ENCODE measurements at places on chromosomes 2 and 18.

DNA sequence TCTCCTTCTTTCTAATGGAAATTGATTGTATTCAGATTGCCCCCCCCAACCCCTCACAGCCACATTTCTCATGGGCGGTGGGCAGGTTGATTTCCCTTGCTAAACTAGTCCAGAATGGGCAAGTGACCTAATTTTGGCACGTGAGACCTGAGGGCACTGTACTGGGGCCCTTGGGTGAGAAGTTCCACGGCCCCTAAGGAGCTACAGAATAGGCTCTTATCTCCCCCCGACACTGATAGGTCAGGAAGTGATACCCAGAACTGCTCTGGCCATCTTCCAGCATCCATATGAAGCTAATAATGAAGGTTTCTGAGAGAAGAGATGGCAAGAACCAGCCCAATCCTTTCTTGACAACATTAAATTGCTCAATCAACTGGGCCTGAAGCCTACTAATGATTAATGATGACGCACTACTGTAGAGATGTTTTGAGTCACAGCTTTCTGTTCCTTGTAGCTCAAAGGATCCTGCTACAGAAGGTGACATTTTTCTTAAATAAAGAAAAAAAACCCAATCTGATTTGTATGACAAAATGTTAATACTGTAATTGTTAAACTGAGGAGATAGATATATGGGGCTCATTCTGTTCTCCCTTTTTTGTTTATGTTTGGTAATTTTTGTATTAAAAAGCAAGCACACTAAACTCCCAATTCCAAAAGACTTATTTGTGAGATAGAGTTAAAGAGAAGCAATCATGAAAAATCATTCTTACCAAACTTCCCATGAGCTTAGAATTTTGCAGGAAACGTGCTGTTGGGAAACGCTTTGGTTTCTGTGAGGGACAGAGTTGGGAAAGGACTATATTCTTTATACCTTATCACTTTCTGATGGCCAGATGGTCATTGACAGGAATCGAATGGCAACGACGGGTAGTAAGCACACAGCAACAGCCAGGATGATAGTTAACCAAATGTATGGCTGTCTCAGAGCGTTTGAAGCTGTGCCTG, 28.2 kb upstream of the NARS1 start:
- no peak for DNase-seq
- H3K4me3 ChIP-seq = no peak overlapping the region
- H3K27ac ChIP-seq = no peak overlapping the region
- peaks cover 3% of the 10 kb centered on the region for H3K36me3 ChIP-seq

- no peaks in the 10 kb centered on the region for H3K27me3 ChIP-seq
- no peak for DNase-seq
- no peak overlapping the region for H3K27ac ChIP-seq
- no peaks in the 10 kb centered on the region for H3K4me1 ChIP-seq
- no peak overlapping the region for H3K4me3 ChIP-seq
- peaks cover 13% of the 10 kb centered on the region for H3K36me3 ChIP-seq
These were observed 33.4 kb downstream of the EMX1 start for GRCh38 chr2:72950558-72951255.

DNA sequence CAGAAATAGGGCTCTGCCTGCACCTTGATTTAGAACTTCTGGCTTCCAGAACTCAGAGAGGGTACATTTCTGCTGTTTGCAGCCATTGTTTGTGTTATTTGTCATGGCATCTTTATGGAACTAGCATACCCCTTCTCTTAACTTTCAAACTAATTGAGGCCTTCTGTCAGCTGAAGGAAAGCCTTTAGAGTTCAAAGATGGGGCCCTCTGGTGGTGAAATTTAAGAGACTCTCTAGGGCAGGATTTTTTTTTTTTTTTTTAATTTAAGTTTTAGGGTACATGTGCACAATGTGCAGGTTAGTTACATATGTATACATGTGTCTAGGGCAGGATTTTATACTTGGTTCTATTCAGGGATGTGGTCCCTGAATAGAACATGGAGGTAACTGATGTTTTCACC, 260.6 kb upstream of the LINC00305 start:
- H3K27me3 ChIP-seq = no peaks in the 10 kb centered on the region
- DNase-seq = no peak
- no peaks in the 10 kb centered on the region for H3K36me3 ChIP-seq
- peaks cover 9% of the 10 kb centered on the region for H3K4me1 ChIP-seq

GRCh38 chr18:54250846-54251261, 18.5 kb upstream of the POLI start:
- no peak overlapping the region for H3K4me3 ChIP-seq
- peaks cover 13% of the 10 kb centered on the region for H3K4me1 ChIP-seq
- no peaks in the 10 kb centered on the region for H3K27me3 ChIP-seq
- H3K27ac ChIP-seq = no peak overlapping the region

- no peak overlapping the region for H3K27ac ChIP-seq
- no peak overlapping the region for H3K4me3 ChIP-seq
- H3K36me3 ChIP-seq = no peaks in the 10 kb centered on the region
- peaks cover 15% of the 10 kb centered on the region for H3K4me1 ChIP-seq
These were observed 396.8 kb upstream of the ID2 start for GRCh38 chr2:8285081-8285480.

DNA sequence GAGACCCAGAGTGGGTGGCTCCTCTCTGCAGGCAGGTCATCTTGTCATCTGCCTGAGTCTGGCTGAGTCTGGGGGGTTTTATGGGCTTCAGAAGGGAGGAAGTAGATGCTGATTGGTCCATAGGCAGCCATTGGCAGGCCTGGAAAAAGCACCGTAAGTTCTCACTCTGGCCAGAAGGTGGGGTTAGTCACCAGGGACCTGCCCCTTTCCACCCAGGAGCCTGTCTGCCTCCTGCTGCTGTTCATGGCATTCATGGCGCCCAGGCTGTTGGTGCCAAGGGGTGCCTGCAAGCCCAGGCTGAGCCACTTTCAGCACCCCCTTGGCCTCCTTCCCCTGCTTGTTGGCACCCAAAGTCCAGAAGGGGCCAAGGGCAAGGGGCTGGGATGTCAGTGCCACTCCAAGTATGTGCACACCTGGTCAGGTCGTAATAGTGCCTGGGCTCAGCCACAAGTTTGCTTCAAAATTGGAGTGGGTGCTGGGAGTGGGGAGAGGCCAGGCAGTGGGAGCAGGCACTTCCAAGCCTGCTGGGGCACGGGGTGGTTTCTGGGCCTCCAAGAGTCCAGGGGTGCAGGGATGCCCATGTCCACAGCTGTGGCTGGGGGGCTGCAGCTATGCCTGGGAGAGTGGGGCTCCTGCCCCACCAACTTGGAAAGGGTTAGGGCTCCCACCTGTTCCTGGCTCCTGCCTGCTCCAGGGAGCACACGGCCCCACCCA, 178.1 kb downstream of the FAM210A start:
- H3K27me3 ChIP-seq = no peaks in the 10 kb centered on the region
- no peak overlapping the region for H3K27ac ChIP-seq
- H3K36me3 ChIP-seq = no peaks in the 10 kb centered on the region
- no peak for DNase-seq

- H3K4me3 ChIP-seq = no peak overlapping the region
- H3K4me1 ChIP-seq = no peaks in the 10 kb centered on the region
- DNase-seq = no peak
- H3K27ac ChIP-seq = no peak overlapping the region
- H3K27me3 ChIP-seq = no peaks in the 10 kb centered on the region
- no peaks in the 10 kb centered on the region for H3K36me3 ChIP-seq
These were observed 9.8 kb upstream of the SCYGR1 start for GRCh38 chr2:227397562-227397961.

Measured in liver (tissue), 10 donors.